Bone marrow (tissue), 2 donors: ENCODE measurements at places on chromosomes 4 and X.
A peak's percentile ranks its signal among the peaks of the same experiment; 100 is the strongest.

GRCh38 chr4:133152831-133153481, 3.9 kb downstream of the PCDH10 start:
- no peak for DNase-seq

GRCh38 chrX:94932278-94932965, 1258.4 kb downstream of the FAM133A start:
- DNase-seq = no peak

- DNase-seq = no peak
These were observed 84.6 kb downstream of the RELL1 start for GRCh38 chr4:37601531-37601930.

- no peak for DNase-seq
These were observed 220.4 kb upstream of the RADX start for GRCh38 chrX:106391284-106391911.

DNA sequence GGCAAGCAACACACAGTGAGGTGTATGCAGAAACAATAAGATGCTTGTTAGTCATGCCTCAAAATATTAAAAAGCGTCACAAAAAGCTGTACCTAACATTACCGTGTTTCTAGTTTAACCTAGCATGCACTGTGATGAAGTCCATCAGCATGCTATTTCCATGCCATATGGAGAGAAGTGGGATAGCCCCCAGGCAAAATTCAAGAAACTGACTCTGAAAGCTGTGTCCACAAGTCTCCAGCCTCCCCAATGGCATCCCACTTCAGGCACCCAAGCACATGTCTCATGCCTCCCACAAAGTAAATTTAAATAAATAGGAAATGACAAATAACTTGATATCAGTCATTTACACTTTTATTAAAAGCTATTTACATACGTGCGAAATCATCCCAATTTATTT, 10.8 kb downstream of the GABRA2 start:
- no peak for DNase-seq

DNA sequence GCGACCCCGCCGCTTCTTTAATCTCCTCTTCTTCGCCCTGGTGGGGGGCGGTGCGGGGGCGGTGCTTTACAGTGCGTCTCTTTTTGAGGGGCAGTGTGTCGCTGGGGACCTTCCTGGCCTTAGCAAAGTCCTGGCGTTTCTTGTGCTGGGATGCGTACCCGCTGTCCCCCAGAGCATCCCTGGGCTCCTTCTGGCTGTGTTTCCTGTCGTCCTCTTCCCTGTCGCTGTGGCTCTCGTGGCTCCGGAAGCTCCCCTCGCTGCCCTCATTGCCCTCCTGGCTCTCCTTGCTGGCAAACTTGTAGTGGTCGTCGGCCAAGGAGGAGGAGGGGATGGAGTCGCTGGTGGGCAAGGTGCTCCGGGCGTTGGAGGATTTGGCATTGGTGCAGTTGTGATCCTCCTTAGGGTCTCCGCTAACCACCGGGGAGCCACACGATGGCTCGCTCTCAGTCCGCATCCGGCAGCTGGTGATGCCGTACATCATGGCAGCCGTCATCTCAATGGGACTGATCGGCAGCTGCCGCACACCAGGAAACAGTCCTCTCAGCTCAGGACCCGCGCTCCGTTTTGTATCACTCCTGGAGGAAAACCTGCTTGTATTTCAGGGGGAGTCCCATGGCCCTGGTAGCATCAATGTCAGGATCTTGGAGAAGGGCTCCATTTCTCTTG, 30.4 kb upstream of the TMSB15A start:
- no peak for DNase-seq

DNA sequence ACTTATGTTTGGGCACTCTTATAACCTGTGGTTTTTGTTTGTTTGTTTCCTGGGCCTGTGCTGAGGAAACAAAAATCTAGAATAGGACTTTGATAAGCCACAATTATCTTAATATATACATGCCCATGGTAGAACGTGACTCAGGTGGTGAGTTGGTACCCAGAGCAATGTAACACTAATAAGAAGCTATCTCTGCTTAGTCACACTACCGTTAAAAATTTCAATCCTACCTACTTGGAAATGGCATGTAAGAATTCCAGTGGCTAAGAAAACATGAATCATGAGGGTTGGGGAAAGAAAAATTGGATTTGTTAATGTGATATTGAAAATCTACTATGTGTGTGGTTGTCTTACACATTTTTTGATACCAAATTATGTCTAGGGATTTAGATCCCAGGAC, 30.5 kb upstream of the ADGRG2 start:
- no peak for DNase-seq

DNA sequence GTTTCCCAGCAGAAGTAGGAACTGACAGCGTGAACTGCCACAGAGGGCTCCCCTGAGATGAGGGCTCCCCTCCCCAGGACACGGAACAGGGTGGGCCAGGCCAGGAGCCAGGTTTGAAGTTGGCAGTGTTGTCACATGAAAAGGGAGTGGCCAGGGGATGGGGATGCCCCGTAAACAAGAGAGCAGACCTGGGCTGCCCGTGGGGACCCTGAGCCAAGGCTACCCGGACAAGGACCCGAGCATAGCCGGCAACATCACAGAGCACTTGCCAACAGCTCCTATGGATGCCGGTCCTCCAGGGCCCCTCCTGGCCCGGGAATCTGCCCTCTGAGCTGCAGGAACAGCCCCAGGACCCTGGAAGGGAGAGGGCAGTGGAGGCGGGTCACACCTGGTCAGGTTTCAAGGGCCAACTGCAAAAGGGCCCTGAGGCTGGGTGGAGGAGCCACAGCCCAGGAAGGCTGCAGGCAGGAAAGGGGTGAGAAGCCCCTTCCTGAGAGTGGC, 102.1 kb downstream of the CPZ start:
- no peak for DNase-seq

- no peak for DNase-seq
These were observed 109.2 kb upstream of the CXCL13 start for GRCh38 chr4:77496457-77496856.

DNA sequence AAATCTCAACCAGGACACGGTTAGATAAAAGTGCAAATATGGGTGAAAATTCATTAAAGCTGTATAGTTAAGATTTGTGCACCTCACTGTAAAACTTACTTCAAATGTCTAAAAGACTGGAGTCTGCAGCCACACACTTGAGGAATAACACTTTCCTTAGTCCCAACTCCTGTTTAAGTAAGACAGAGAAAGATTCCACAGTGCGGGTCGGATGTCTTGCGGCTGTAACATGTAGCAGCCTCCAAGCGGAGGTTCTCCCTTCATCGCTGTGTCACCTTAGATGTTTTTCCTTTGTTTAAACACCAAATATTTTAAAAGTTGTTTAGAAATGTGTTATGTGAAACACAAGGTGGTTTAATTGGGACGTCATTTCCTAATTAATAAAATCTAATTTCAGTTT, 905 bp upstream of the MAEA start:
- DNase-seq = no peak

GRCh38 chrX:5976332-5976731, 252.3 kb downstream of the NLGN4X start:
- no peak for DNase-seq

DNA sequence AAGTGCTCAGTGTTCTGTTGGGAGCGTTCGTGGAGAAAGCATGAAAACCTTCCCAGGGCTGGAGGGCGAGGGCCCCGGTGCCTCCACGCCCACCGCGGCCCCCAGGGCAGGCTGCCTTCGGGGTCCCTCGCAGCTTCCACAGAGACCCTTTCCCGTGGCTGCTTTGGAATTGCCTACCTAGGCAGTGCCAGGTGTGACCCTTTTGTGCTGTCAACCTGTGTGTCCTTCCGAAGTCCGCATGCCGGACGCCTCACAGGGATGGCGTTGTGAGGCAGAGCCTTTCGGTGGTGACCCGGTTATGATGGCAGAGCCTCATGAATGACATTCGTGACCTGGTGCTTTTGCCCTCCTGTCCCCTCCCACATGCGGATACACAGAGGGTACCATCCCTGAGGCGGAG, 17.4 kb downstream of the TMEM175 start:
- no peak for DNase-seq

DNA sequence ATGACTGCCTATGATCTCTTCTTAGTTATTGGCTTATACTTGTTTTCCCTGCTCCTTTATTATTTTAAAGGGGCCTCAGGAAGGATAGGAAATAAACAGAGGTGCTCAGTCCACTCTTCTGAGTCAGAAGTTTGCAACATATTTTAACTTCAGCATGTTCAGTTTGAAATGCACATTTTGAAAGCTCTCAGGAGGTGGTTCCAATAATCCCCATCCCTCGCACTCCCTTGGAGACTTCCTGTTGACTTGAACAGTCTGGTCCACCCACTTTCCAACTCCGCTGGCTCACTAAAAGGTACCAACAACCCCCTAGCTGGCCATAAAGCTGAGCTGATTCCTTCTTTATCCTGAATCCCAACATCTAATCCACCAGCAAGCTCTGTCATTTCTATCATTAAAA, 78.3 kb upstream of the DUSP21 start:
- no peak for DNase-seq

GRCh38 chr4:70660106-70660505, 6.2 kb downstream of the JCHAIN start:
- DNase-seq = no peak

GRCh38 chrX:4094926-4095325, 381.5 kb upstream of the PRKX start:
- no peak for DNase-seq

- DNase-seq = no peak
These were observed 2.0 kb downstream of the ARX start for GRCh38 chrX:25013632-25014365.

DNA sequence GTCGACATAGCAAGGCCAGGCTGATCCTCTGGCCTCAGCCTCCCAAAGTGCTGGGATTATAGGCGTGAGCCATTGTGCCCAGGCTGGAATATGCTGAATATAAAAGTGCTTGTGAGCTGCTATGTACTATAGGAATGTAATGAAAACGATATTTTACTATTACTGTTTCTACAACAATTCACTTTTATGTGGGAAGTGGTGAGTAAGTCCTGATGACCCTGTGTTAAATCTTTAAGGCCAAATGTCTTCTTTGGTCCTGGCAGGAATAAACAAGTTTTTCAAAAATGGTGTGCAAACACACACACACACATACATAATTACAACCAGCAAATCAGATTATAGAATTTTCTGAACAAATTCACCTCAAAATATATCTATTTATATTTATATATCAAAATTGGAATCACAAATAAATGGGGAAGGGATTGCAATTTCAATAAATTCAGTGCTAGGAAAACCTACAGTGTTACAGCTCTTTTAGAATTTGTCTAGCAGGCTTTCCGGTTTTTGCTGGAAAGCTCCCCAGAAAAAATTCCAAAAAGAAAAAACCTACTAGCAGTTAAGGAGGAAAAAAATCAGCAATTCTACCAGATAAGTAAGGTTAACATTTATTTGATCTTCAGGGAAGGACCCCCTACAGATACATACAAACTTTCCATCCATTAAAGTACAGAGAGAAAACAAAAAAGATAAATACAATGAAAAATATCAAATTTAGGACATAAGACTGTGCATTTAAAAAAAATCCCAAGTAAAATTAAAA, 17.9 kb downstream of the SMIM14 start:
- no peak for DNase-seq

GRCh38 chr4:102503831-102504786, 3.0 kb downstream of the NFKB1 start:
- DNase-seq = no peak

DNA sequence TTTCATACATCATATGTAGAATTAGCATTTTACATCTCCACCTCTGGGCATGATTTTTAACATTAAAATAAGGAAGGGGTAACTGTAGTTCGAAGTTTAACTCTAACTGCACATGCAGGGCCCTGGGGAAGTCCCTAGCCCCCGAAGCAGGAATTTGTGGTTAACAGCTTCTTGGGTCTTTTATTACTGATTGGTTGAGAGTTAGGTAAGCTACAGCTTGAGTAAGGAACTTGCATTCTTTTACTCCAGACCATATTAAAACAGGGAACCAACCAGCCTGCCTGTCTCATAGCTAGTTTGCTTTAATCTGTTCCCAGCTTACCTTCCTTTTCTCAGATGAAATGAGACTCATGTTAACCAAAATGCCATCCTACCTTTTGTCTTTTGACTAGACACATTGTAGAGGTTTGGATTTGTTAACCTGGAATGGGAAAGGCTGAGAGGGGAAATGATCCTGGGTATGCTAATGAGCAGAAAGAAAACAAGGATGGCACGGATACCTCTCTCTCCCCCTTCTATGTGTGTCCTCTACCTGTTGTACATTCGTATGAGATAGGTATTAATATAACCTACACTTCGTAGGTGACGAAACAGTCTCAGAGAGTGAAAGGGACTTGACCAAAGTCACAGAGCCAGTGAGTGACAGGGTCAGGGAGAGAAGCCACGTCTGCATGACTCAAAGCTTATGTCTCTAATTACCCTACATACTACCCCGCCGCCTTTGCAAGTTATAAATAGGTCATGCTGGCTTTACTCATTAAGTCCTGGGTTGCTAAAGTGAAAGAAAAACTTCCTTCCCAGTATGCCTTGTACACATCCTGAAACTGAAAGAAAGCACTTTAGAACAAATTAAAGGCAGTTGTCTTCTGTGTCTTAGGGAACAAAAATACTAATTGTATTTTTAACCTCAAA, 119.5 kb upstream of the AFF2 start:
- DNase-seq = peak; percentile 0

- no peak for DNase-seq
These were observed 14.1 kb downstream of the CD40LG start for GRCh38 chrX:136662104-136662503.

DNA sequence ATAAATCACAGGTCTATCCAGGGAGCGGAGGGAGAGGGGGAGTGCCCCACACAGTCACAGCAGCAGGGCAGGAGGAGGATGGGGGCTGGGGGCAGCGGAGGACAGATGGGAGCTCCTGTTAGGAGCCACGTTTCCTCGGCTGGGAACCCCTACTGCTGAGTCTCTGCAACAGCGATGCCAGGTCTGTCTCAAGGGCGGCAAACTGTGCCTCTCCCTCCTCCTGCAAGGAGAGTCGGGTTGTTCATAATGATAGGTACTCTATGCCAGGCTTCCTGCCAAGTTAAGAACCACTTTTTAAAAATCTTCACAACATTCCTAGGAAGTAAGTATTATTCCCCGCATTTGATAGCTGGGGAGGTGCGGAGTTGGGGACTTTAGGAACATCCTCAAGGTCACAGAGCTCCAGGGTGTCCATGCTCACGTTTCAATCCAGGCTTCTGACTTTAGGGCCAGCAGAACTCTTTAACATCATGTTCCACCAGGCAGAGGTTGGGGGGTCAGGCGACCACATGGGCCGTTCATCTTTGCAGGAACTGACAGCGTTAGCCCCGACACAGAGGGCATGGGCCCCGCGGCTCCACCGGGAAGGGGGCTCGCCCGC, 98.3 kb upstream of the MAML3 start:
- DNase-seq = peak; percentile 46

- DNase-seq = no peak
These were observed 722 bp upstream of the TMEM33 start for GRCh38 chr4:41934514-41934900.

DNA sequence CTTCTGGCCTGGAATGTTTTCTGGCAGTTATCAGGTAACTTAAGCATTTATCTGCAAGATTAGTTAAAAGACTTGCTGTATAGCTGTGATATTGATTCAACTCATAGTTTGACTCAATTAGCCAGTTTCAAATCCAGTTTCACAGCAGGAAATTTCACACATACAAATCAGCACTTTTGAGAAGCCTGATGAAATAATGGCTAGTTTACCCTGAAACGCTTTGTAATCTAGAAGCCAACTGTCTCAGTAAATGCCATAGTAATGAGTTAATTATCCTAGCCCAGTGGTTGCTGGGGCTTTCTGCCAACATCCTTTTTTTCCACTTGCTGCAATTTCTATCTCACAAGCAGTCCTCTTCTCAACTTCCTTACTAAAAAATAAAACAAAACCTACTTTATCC, 53.1 kb downstream of the ARHGEF38 start:
- no peak for DNase-seq

GRCh38 chr4:173325007-173325736, 9.0 kb downstream of the HMGB2 start:
- no peak for DNase-seq

- DNase-seq = no peak
These were observed 18.5 kb downstream of the SUV39H1 start for GRCh38 chrX:48715072-48715471.
